ENCODE measurements at places on chromosomes 2 and 18.

DNA sequence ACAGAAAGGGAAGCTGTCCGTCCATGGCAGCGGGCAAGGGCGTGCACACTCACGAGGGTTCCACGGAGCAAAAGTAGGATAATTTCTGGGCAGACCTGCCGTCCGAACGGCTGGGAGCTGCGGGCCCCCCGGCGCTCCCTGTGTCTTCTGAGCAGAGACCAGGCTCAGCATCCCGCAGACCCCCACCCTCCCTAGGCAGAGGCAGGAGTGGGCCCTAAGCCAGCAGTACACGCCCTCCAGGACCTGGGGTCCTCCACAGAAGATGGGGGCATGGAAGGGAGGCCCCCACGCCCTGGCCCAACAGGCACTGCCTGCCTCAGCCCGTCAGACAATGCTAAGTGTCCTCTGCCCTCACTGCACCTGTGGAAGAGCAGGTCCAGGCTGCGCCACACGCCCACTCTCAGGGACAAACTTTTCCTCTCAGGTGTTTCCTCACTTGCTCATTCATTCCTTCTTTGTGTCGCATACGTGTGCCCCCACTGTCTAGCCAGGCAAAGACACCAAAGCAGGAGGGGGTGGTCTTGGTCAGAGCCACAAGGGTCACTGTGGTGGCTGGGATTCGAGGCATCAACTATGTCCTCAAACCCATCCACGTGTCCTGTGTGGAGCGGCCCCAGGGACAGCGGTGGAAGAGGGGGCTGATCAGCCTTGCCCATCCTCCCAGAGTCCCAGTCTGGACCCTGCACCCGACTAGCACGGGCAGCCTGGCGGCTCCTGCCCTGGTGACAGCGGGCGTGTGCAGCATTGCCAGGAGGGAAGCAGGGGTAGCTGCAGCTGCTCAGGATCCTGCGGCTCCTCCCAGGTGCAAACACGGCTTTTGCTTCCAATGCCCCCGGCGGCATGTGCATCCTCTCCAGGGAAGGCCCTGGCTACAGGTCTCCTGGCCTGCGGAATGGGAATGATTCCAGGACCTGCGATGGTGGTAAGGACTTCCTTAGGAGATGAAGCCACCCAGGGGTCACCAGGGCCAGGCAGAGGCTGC lies 2.4 kb upstream of the GPC1 start:
- no peak for DNase-seq

DNA sequence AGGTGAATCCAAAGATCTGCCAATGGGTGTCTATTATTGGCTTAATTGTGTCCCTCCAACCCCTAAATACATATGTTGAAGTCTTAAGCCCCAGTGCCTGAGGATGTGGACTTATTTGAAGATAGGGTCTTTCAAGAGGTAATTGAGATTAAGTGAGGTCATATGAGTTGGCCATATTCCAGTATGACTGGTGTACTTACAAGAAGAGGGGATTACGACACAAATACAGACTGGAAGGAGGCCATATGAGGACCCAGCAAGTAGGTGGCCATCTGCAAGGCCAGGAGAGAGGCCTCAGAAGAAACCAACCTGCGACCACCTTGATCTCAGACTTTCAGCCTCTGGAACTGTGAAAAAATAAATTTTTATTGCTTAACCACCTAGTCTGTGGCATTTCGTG lies 121.1 kb upstream of the FN1 start:
- no peak for DNase-seq

GRCh38 chr2:47272905-47273758 lies 118.0 kb upstream of the STPG4 start:
- DNase-seq, result no peak

DNA sequence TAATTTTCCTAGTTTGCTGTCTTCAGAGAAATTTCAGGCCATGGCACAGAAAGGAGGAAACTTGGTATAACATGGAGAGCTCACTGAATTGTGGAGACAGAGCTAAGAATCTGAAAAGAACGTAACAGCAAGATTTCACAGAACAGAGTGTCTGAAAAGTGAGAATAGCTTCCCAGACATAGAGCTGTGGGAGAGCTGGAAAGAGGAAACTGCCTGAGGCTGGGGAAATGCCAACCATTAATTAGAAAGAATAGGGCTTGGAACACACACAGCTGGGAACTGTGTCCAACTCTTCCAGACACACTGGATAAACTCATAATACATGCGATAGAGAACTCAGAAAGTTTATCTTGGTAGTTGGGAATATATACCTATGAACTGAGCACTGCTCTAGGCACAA lies 51.6 kb upstream of the KYNU start:
- no peak for DNase-seq

- no peak for DNase-seq
Observed at GRCh38 chr2:47299555-47299954, 103.4 kb upstream of the MSH2 start.

- no peak for DNase-seq
Observed at GRCh38 chr2:217954971-217955740, 47.6 kb downstream of the TNS1 start.

DNA sequence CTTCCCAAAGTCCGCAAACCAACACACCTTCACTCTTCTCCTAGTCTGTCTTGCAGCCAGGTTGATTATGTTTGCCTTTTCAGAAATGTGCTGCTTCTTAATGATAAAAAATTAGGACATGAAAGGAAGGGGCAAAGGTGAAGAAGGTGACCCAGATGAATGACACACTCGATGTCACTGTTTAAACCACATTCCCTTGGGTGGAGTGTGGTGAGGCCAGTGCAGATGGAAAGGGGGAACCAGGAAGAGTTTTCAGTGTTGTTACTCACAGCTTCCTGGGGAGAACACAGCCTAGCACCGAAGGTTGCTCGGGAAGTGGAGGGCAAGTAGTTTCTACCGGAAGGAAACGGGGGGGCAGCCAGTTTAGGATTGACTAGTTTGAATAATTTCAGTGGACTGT lies 57.2 kb upstream of the BOD1L2 start:
- no peak for DNase-seq

DNA sequence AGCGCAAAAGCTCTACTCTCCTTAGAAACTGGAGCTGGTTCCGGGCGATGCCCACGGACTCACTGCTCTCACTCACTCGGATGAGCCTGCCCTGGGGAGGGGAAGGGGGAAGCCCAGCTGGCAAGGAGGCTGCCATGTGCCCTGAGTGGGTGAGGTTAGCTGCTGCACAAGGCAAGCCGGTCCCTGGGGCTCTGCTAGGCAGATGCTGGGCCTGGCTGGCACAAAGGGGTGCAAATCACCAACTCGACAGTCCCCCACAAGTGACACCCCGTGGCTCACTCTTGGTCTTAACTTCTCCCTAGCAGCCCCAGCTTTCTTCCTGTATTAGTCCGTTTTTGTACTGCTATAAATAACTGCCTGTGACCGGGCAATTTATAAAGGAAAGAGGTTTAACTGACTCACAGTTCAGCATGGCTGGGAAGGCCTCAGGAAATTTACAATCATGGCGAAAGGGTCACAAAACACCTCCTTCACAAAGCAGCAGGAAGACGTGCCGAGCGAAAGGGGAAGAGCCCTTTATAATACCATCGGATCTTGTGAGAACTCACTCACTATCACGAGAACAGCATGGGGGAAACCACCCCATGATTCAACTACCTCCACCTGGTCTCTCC lies 33.2 kb downstream of the ADCY3 start:
- no peak for DNase-seq

GRCh38 chr2:198657512-198658121 lies 800.1 kb downstream of the SATB2 start:
- no peak for DNase-seq

DNA sequence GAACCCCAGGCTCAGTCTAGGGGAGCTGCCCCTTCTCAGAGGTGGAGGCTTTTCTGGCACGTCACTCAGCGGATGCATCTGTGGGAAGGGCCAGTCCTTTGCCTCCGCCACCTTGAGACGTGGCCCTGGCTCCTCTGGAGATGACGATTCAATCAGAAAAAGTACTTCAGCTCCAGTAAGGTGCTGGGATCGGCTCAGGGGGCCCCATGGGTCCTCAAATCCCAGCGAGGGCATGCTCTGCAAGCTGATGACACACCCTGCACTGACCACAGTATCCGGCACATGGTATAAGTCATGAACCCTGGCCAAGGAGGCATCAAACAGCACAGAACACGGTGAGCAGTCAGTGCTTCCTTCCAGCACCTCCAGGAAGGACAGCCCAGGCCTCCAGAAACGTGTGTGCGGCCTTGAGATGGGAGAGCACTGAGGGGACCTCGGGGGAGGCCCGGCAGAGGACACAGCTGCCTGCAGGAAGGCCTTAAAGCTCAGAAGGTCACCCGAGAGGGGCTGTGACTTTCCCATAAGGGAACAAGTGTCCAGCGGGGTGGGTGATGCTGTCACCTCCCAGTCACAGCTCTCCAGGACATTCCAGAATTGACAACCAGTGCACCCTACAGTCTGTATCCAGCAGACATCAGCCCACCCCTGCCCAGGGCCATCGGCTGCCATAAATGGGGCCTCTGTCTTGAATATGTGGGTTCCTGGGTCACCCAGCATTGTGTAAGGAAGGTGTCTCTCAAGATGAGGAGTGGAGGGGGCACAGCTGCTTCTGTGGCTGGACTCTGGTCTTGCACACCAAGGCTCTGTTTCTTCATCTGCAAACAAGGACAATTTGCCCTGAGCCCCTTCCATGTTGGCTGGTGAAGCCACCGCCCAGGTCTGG lies 205.8 kb downstream of the NDUFA10 start:
- DNase-seq, result no peak

- DNase-seq, result no peak
Observed at GRCh38 chr2:47618272-47618552, 164.7 kb upstream of the MSH6 start.

DNA sequence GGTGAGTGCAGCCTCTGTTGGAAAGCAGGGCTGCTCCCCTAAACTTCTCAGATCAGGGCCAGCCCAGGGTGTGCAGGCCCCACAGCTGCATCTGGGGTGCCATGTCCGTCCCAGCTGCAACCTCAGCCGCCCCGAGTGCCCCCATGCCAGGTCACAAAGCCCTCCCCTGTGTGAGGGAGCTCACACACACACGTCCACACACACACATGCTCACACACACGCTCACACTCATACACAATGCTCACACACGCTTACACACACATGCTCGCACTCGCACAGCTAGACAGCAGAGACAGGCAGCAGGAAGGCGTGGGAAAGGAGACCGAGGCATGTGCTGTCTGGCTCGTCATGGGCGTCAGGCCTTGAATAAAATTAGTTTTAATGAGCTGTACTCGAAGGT lies 55.4 kb downstream of the ADI1 start:
- DNase-seq, result no peak

GRCh38 chr2:42164046-42164445 lies 5.1 kb upstream of the EML4 start:
- no peak for DNase-seq

DNA sequence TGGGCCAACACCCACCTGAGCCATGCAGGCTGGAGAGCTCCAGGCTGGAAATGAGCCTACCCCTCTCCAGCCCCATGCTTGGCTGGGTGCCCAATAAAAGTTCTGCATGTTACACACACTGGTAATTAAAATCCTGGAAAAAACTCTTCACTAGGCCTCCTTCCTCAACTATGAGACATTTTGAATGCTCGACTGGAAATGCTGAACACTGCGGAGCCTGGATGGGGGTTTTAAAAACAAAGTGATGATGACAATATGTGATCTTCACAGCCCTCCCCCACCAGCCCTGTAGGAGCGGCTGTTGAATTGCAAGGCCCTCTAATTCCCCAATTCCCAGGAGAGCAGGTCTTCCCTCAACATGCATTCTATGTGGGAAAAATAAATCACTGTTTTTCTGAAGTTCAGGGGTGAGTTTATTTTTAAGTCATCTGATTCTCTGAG lies 179.2 kb downstream of the TTC32 start:
- no peak for DNase-seq

- no peak for DNase-seq
Observed at GRCh38 chr2:8412586-8412985, 269.3 kb upstream of the ID2 start.

GRCh38 chr2:200310545-200310971 lies 4.1 kb downstream of the SPATS2L start:
- DNase-seq, result no peak

GRCh38 chr18:50726960-50727589 lies 92.7 kb downstream of the MRO start:
- peak; percentile 80 for DNase-seq

GRCh38 chr18:46070815-46071652 lies 1.0 kb downstream of the PSTPIP2 start:
- DNase-seq, result peak; percentile 20

DNA sequence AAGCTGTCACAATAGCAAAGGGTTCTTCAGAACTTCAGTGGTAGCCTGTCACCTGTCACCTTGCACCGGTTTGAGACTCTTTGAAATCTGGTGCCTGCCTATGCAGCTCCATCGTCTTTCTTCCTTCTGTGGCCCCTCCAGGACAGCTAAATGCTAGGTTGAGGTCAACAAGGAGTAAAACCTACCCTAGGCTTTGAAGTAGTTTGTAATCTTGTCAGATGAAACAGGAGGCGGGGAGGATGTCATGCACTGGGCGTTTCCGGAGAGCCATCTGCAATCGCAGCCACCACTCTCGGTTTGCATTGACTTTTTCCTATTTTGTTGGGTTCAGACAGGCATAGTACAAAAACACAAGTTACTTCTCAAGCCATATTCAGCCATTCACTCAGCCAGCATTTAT lies 116.7 kb downstream of the LPIN1 start:
- peak; percentile 53 for DNase-seq

DNA sequence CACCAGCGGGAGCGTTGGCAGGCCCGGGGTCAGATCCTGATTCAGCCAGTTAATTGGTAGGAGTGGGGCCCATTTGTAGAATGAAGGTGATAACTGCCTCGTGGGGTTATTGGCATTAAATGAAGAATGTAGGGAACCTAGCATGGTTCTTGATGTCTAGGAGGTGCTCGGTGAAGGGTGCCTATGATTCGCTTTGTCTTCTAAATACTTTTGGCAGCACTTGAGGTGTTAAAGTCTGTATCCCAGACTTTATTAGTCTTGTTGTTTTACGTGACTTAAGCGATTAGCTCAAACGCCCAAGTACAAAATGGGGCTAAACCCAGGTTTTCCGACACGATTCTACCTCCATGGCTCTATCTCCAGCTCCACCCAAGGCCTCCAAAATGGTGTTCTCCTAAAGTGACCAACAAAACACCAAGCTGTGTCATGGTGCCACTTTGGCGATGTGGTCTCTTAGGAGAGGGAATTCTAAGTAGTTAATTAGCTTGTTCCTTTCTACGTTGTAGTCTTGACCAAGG lies 980 bp upstream of the PPP4R1 start:
- no peak for DNase-seq

DNA sequence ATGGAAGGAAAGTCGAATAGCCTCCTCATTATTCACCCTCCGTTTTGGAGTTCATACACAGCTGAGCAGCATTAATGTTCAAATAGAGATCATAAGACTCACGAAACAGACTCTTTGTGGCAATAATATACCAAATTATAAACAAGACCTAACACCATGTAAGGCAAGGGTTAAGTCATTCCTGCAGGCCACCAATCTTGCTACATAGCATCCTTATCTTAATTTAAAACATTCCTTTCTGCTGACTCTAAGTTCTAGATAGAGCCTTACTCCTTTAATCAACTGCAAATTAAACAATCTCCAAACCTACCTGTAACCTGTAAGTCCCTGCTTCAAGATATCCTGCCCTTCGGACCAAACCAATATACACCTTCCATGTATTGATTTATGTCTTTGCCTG lies 178.0 kb downstream of the PDE11A start:
- DNase-seq, result no peak

- no peak for DNase-seq
Observed at GRCh38 chr18:70072678-70073077, 125.0 kb upstream of the CD226 start.

GRCh38 chr2:206840999-206841398 lies 75.6 kb downstream of the FASTKD2 start:
- no peak for DNase-seq

All from GM20000 (cell line).